ENCODE measurements at places on chromosomes 1 and 21. TPM values are rescaled to one million over a fixed set of nuclear protein-coding genes. Genes with fewer than 3 reads are reported as not detected.

DNA sequence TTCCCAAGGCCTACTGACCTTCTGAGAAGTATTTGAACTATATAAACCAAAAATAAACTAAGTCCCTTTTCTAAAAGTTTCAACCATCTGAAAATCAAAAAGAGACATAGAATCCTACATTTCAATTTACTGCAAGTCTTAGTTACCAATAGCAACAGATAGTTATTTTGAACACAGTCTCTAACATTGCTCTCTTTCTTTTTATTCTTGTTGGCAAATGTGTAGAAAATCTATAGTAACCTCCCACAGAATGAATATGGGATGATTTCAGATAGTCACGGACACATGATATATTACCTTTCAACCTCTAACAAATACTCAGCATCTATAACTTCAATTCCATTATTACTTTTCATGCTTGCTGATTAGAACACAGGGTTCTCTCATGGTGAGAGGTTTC is 68.9 kb upstream of the RAB3GAP2 start:
- H3K4me3 ChIP-seq = no peak overlapping the region
- H3K27ac ChIP-seq = no peak overlapping the region
- no peak for DNase-seq
- H3K4me1 ChIP-seq = no peaks in the 10 kb centered on the region
- H3K36me3 ChIP-seq = no peaks in the 10 kb centered on the region

- no peak overlapping the region for H3K27ac ChIP-seq
- H3K27me3 ChIP-seq = no peaks in the 10 kb centered on the region
- no peak for DNase-seq
- H3K4me1 ChIP-seq = no peaks in the 10 kb centered on the region
- H3K4me3 ChIP-seq = no peak overlapping the region
Measured at GRCh38 chr1:150841626-150842025, 33.6 kb upstream of the CTSK start.

DNA sequence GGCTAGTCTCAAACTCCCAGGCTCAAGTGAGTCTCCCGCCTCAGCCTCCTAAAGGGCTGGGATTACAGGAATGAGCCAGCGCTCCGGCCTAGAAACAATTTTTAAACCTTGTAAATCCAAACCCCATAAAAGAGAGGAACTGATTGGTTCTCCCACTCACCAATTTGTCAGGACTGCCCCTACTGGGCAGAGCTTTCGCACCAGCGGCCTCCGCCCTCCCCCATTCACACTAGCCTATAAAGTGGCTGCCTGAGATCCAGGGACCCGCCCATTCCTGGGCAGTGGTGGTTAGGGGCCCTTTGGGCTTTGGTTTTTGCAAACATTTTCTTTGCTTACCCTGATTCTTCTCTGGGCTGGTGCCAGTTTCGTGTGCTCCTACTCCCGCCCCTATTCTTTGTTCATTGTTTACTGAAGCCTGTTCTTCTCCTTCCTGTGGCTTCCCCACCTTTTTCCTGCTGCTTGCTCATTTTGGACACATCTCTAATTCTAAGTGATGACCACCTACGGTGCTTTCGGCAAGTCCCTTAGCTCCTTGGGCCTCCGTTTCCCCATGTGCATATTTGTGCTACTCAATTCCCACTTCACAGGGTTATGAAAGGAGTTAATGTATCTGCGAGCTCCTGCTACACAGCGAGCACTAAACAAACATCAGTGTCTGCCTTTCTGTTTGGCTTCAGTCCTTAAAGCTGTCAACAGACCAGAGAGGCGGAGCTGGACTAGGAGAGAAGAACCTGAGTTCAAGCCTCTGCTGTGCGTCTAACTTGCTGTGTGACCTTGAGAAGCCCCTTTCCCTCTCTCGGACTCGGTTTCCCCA is 39.8 kb upstream of the CLIC4 start:
- peak overlapping the region; percentile 76 for H3K27ac ChIP-seq
- H3K4me1 ChIP-seq = peaks cover 19% of the 10 kb centered on the region
- H3K36me3 ChIP-seq = no peaks in the 10 kb centered on the region
- peak; percentile 97 for DNase-seq
- H3K4me3 ChIP-seq = no peak overlapping the region
- H3K27me3 ChIP-seq = no peaks in the 10 kb centered on the region

GRCh38 chr1:9319208-9319788 is 26.6 kb downstream of the SPSB1 start:
- no peak overlapping the region for H3K4me3 ChIP-seq
- H3K27ac ChIP-seq = no peak overlapping the region
- peaks cover 14% of the 10 kb centered on the region for H3K36me3 ChIP-seq
- DNase-seq = no peak
- peaks cover 18% of the 10 kb centered on the region for H3K4me1 ChIP-seq

DNA sequence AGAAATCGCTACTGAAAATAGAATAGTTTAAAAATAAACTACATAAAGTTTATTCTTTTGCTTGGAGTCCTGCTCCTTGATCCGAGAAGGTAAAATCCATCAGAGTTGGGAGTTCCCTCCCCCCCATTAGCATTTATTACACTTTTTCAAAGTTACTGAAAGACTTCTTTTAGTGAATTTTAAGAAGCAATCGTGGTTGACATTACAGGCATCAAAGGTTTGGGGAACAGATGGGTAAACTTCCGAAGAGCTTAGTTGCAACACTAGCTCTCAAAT is 31.0 kb upstream of the NFIA start:
- no peak overlapping the region for H3K4me3 ChIP-seq
- no peak overlapping the region for H3K27ac ChIP-seq
- H3K36me3 ChIP-seq = no peaks in the 10 kb centered on the region
- peaks cover 16% of the 10 kb centered on the region for H3K4me1 ChIP-seq

GRCh38 chr1:12001249-12001917 is 17.9 kb upstream of the MIIP start:
- H3K27me3 ChIP-seq = no peaks in the 10 kb centered on the region
- H3K27ac ChIP-seq = no peak overlapping the region
- H3K36me3 ChIP-seq = peaks cover 61% of the 10 kb centered on the region
- no peak for DNase-seq
- H3K4me1 ChIP-seq = no peaks in the 10 kb centered on the region

GRCh38 chr1:232372841-232373440 is 257.0 kb downstream of the SIPA1L2 start:
- peaks cover 5% of the 10 kb centered on the region for H3K4me1 ChIP-seq
- no peak overlapping the region for H3K4me3 ChIP-seq
- no peaks in the 10 kb centered on the region for H3K36me3 ChIP-seq

GRCh38 chr1:203511930-203512329 is 18.0 kb downstream of the OPTC start:
- peaks cover 38% of the 10 kb centered on the region for H3K4me1 ChIP-seq
- H3K4me3 ChIP-seq = no peak overlapping the region
- no peaks in the 10 kb centered on the region for H3K27me3 ChIP-seq
- H3K36me3 ChIP-seq = no peaks in the 10 kb centered on the region
- DNase-seq = no peak
- peak overlapping the region; percentile 83 for H3K27ac ChIP-seq

DNA sequence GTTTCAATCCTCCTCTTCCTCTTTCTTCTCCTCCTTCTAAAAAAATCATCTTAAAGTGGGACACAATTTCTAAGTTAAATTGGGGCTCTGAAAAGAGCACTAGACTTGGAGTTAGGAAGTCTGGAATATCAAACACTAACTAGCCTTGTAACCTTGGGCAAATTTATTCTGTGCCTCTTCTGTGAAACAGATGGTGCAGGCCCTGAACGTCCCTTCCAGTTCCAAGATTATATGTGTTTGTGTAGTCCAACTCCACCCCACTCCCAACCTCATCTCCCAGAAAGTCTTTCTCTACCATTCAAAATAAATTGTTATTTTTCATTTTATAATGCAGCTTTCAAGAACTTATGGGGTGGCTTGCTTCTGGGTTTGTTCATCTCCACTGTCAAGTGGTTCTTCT is 630.0 kb downstream of the LMO4 start:
- no peaks in the 10 kb centered on the region for H3K36me3 ChIP-seq
- no peak overlapping the region for H3K4me3 ChIP-seq
- H3K4me1 ChIP-seq = no peaks in the 10 kb centered on the region
- no peak for DNase-seq
- no peak overlapping the region for H3K27ac ChIP-seq

HTR6 gene
- not detected for total RNA-seq

KRTCAP2 gene
- 170 TPM for total RNA-seq

S100B gene
- total RNA-seq = not detected

PRAMEF25 gene
- total RNA-seq = not detected

THEMIS2 gene
- 11.1 TPM for total RNA-seq

RGS4 gene
- total RNA-seq = 59.3 TPM

IFT25 gene
- 31.4 TPM for total RNA-seq

KLHDC9 gene
- total RNA-seq = 1.4 TPM

TLCD4 gene
- total RNA-seq = 0.51 TPM

PRR9 gene
- not detected for total RNA-seq
